Adipocyte (in vitro differentiated cells): ENCODE measurements at places on chromosomes 11 and 22.

DNA sequence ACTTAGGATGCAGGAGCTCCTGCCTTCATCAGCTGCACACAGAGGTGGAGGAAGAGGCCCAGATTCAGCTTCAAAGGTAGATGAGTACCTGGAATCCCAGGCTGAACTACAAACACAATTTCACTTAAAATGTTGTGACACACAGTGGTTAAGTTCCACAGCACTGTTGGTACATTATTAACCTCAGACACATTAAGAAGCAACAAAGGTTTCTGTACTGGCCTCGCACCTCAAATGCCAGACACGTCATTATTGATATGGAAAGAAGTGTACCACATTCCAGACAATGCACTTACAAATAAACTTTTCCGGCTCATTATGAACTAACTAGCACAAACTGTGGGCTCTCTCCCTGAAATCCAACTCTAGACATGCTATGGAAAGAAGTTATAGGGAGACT, 34.6 kb downstream of the PRDM10 start:
- no peak for DNase-seq

- peak; percentile 68 for DNase-seq
Measured at GRCh38 chr11:103013421-103013820, 57.9 kb upstream of the MMP13 start.

DNA sequence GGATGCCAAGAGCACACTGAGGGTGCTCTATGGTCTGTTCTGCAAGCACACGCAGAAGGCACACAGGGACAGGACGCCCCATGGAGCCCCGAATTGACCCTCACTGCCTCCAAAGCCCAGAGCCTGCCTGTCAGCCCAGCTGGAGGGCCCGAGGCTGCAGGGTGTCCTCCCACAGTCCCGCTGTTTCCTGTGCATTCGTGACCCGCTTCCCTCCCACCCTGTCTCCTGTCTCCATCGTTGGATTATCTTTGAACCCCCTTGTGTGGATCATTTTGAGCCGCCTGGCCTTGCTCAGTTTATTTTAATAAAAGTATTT, 25.6 kb downstream of the PARVG start:
- no peak for DNase-seq

GRCh38 chr11:100273066-100273815, 413.8 kb upstream of the ARHGAP42 start:
- DNase-seq, result no peak

GRCh38 chr11:68159161-68159560, 38.0 kb upstream of the CHKA start:
- no peak for DNase-seq

DNA sequence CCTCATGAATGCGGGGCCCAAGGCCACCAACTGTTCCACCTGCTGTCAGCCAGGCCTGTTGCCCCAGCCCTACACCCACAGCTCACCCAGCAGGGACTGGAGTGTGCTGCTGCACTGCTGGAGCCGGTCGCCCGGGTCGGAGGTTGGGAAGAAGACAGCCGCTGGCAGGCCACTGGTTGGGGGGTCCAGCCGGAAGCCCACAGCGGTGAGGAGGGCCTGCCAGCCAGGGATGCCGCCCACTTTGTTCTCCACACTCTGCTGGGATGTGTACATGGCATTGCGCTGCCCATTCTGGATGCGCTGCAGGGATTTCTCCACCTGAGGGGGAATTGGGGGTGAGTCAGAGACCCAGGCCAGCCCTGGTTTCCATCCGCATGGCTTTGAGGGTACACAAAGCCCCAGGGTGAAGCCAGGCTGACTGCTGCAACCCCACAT, 74.2 kb upstream of the PITPNB start:
- DNase-seq, result no peak

DNA sequence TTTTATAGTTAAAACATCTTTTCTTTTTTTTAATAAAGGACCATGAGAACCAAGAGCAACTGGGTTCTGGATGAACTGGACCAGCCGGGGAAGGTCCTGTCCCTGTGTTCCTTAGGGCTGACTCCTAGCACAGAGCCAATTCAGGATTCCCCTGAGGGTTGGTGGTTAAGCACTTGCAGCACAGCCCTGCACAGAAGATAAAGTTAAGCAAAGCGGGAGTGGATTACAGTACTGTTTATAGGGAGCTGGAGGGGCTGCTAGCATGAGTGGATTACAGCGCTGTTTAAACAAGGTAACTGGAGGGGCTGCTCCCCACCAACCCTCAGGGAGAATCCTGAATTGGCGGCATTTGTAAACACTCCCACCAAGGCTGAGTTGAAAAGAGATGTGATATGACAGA, 90.6 kb downstream of the CELSR1 start:
- peak; percentile 35 for DNase-seq

- peak; percentile 49 for DNase-seq
Measured at GRCh38 chr11:34599406-34599945, 21.4 kb upstream of the EHF start.

DNA sequence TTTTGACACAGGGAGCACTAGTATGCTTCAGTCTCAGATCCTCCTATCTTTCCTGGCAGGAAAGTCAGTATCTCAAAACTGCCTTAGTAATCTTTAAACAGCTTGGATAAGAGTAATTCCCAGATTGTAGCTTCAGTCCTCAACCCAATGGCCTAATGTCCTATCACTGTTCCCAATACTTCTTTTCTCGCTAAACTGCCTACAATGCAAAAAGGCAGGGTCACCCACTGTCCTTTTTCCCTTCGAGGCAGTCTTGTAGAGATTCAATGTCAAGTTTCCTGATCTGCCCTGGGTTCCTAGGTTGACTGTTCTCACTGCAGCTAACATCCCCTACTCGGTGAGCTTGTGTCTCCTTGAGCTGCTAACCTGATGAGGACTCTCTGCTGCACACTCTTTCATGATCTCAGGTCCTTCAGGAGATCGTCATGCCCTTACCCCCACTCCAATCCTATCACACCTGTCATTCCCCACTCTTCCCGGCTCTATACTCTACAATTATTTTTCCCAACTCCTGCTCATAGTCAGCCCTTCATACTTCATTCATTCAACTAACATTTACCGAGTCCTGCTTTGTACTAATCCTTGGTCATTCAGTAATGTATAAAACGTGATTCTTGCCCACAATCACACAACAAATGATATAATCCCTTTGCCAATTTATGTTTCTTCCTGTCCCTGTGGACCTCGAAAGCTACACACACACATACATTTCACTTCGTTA, 904 bp downstream of the C2CD3 start:
- no peak for DNase-seq

GRCh38 chr22:36585841-36586240, 56.9 kb upstream of the EIF3D start:
- DNase-seq, result no peak

- DNase-seq, result no peak
Measured at GRCh38 chr11:73205661-73206343, 12.3 kb upstream of the P2RY2 start.

DNA sequence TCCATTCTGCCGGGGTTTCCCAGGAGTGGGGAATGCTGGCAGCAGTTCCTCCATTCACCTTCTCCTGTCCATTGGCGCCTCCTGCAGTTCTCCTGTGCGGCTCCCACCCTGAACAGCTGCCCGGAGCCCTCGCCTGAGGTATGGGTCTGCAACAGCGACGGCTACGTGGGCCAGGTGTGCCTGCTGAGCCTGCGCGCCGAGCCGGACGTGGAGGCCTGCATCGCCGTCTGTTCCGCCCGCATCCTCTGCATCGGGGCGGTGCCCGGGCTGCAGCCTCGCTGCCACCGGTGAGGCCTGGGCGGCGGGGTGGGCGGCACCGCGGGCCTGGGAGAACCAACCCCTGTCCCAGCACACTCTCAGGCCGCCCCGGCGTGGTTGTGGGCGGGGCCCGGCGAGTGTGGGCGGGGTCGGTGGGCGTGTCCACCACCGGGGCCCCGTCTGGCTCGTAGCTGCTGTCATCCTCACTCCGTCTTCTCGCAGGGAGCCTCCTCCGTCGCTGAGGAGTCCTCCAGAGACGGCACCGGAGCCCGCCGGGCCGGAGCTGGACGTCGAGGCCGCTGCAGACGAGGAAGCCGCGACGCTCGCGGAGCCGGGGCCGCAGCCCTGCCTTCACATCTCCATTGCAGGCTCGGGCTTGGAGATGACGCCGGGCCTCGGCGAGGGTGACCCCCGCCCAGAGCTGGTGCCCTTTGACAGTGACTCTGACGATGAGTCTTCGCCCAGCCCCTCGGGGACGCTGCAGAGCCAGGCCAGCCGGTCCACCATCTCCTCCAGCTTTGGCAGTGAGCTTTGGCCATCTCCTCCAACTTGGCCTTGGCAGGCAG, 14.0 kb upstream of the RELT start:
- DNase-seq, result no peak

DNA sequence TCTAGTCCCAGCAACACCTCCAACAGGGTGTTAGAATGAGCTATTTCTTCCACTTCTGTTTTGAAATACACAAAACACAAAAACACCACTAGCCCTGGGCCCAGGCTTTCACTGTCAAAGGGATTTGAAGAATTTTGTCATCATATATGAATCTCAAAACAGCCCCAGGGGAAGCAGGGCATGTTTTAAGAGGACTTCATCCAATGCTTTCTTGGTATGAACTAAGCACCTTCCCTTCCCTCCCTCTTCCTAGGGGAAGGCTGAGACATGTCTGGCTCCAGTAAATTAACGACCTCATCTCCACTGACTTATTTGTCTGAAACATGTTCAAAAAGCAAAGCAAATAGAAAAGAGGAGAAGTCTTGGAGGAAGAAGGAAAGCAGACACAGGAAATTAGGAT, 75.7 kb upstream of the INCENP start:
- DNase-seq, result peak; percentile 78

- peak; percentile 93 for DNase-seq
Measured at GRCh38 chr11:119567688-119568582, 145.0 kb upstream of the THY1 start.
